ENCODE measurements at places on chromosomes 1 and 21.

DNA sequence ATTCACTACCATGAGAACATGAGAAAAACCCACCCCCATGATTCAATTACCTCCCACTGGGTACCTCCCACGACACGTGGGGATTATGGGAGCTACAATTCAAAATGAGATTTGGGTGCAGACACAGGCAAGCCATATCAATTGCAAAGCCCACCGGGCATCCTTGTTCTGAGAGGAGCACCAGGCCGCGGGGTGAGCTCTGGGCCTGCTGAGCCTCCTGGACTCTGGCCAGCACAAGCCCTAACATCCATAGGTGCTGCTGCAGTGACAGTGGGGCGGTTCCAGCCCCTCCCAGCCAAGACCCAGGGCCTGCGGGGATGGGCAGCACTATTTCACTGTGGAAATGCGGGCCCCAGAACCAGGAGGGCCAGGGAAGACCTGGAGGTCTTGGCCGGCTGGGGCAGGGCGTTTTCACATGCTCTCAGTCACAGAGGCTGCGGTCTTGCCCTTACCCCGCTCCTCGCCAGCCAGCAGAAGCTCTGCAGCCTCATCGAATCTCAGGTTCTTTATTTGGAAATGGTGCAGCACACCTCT is 103.8 kb downstream of the PCBP3 start:
- no peak for DNase-seq

- DNase-seq, result no peak
Measured at GRCh38 chr21:34737115-34737514, 68.3 kb downstream of the CLIC6 start.

DNA sequence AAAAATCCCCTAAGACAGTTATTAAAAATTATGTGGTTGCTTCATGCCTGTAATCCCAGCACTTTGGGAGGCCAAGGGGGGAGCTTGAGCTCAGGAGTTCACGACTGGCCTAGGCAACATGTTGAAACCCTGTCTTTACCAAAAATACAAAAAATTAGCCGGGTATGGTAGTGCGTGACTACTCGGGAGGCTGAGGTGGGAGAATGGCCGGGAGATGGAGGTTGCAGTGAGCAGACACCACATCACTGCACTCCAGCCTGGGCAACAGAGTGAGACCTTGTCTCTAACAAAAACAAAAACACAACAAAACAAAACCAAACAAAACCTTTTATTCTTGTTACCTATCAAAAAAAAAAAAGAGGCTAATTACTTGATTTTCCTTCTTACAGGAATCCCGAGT is 2.1 kb downstream of the ELK4 start:
- DNase-seq, result no peak

DNA sequence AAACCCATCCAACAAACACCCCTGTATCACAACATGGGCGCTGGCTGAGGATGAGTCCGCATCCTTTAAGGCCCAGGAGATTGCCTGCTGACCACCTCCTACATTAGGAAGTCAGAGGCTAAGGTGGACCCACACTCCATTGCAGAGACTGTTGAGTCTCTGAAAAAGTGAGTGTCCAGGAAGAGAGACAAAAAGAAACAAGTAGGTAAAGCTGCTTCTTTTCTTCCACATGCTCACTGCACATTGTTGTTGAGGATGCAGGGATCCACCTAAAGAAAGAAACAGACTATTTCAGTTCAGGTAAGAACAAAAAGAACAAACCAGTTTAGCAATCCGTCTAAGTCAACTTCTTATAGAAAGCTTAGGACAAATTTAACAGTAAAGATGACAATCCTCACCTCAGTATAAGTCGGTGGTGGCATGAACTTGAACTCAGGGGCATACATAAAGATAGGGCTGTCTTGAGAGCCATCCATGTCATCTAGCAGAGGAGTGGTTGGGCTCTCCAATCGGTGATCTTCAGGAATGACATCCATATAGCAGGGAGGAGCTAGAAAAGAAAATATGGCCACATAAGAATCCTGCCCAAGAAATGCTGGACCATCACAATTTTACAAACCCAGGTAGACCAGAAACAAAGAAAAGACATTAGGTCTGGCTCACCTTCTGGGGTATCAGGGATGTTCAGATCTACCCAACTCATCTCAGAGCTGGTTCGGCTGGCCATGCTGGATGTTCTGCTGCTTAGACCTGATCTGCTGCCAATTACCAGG is 2.6 kb downstream of the TXNIP start:
- DNase-seq, result no peak

GRCh38 chr1:209051570-209051969 is 531.9 kb upstream of the CAMK1G start:
- no peak for DNase-seq

DNA sequence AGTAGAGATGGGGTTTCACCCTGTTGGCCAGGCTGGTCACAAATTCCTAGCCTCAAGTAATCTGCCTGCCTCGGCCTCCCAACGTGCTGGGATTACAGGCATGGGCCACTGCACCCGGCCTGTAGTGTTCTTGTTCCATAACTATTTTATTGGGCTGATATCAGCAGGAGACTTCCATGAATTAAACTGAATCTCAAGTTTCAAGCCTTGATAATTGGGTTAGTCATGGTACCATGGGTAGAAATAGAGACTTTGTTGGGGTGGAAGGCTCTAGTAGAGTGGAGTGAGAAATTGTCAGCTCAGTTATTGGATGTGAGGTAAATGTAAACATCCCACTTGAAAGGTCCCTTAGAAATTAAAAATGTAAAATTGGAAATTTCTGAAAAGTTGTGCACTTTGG is 419.1 kb downstream of the ADGRL2 start:
- DNase-seq, result no peak

DNA sequence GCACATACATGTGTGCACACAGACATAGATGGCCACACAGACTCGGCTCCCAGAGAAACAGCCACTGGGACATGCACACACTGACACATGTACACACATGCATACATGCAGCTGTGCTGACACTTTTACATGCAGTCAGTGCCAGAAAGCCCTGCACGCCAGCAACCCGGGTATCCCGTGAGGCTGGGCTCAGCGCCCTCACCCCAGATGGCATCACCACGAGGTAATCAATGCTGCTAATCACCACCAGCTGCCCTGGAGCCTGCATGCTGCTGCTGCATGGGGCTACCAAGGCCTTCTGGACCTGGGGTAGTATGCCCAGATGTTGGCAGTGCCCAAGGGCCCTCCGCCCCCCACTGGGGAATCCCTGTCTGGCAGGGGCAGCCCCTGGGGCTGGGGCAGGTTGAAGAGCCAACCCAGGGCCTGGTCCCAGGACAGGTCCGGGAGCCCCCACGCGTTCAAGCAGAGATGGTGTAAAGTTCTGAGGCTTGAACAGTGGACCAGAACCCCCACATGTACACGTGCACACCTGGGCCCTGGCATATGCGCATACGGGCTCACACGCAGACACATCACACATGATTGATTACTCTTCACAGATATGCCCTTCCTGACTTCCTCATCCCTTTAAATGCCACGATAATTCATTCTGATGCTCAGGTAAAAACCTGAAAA is 2.7 kb upstream of the COL16A1 start:
- DNase-seq, result no peak

DNA sequence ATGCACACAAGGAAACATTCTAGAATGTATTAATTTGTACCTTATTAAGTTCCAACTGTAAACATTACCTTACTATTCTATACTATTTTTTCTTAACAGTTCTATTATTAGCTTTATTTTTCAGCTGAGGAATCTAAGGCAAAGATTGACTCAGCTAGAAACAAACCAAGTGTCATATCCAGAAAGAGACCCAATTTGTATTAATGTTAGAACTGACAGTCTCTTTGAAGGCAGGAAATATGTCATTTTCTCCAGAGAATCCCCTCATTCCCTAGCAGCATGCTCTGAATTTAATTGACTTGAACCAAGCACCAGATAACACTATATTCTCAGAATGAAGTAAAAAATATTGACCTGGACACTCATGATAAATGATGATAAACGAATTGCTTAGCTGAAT is 81.4 kb upstream of the PLPPR5 start:
- no peak for DNase-seq

- no peak for DNase-seq
Measured at GRCh38 chr1:107442551-107442950, 301.7 kb downstream of the NTNG1 start.
